ENCODE measurements at places on chromosomes 1 and 21. TPM values are rescaled to one million over a fixed set of nuclear protein-coding genes. Genes with fewer than 3 reads are reported as not detected.
A peak's percentile ranks its signal among the peaks of the same experiment; 100 is the strongest.

- DNase-seq, result no peak
- peaks cover 9% of the 10 kb centered on the region for H3K4me1 ChIP-seq
- H3K36me3 ChIP-seq, result no peaks in the 10 kb centered on the region
- no peak overlapping the region for H3K27ac ChIP-seq
- no peaks in the 10 kb centered on the region for H3K27me3 ChIP-seq
These were observed 131.6 kb downstream of the LHX8 start for GRCh38 chr1:75265792-75266191.

- H3K4me3 ChIP-seq, result peak overlapping the region; percentile 21
- DNase-seq, result no peak
- no peaks in the 10 kb centered on the region for H3K36me3 ChIP-seq
- H3K27me3 ChIP-seq, result peaks cover 8% of the 10 kb centered on the region
- H3K4me1 ChIP-seq, result peaks cover 15% of the 10 kb centered on the region
- no peak overlapping the region for H3K27ac ChIP-seq
These were observed 37.5 kb upstream of the HHAT start for GRCh38 chr1:210291081-210291764.

DNA sequence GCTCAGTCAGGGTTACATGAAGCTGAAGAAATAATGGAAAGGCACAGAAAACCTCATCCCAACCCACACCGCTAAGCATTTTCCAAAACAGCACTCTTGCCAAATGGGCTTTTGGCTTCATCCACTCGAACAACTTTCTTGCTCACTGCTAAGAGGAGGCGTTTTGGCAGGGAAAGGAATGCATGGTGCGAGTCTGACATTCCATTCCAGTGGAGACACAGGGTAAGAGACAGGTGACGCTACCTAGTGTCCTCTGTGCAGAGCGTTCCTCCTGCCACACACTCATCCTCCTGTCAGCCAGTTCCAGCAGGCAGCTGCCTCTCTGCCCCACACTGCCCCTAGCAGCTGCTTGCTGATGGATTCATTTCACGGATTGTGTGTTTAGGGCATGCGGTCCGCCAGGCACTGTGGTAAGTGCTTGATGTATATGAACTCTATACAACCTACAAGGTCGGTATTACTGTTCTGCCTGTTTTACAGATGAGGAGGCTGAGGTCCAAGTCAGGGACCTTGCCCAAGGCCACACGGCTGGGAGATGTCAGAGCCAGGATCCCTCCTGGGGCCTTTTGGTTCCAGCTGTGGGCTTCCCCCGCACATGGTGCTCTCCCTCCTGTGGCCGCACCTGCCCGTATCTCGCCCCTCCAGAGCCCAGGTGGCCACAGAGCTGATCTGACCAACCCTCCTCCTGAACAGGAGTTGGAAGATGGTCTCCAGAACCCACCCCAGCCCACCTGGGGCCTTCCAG lies 25.7 kb upstream of the BACE2 start:
- H3K36me3 ChIP-seq, result no peaks in the 10 kb centered on the region
- no peak overlapping the region for H3K27ac ChIP-seq
- no peak for DNase-seq
- H3K4me3 ChIP-seq, result no peak overlapping the region
- peaks cover 35% of the 10 kb centered on the region for H3K27me3 ChIP-seq

DNA sequence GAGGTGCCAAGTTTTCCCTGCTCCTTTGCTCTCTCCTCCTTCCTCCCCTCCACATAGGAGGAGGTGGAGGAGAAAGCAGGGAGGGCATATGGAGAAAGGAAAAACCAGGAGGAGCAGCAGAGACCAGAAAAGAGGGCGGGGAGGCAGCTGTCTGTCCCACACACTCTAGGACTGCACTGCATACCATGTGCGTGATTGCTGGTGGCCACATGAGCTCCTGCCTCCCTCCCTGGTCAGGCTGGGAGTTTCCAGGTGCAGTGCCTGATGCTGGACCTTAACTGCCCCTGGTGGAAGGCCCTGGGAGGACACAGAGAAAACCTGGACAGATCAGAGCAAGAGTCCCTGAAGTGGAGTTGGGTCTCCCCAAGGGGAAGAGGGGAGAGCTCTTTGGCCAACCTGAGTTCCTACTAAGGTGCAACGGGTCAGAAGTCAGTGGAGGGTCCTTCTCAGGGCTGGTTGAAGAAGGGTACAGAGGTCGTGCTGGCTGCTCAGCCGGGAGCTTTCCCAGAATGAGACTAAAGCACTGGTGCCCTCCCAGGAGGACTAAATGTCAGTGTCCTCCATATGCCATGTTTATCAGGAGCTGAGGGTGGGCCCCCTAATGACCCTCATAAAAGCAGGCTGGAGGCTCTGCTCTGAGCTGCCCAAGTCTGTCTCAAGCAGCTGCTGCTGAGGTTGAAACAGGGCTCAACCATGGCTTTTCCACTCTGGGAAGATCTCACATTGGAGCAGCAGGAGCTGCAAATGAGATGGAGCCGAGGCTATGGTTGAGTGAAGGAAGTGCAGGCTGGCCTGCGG lies 3.5 kb upstream of the LGR6 start:
- no peak for DNase-seq
- peaks cover 4% of the 10 kb centered on the region for H3K4me1 ChIP-seq
- H3K4me3 ChIP-seq, result no peak overlapping the region
- H3K36me3 ChIP-seq, result no peaks in the 10 kb centered on the region
- H3K27ac ChIP-seq, result no peak overlapping the region
- peaks cover 23% of the 10 kb centered on the region for H3K27me3 ChIP-seq

The PLD5 gene
- 3.0 TPM for total RNA-seq

Data from progenitor cell of endocrine pancreas (in vitro differentiated cells).